ENCODE measurements at places on chromosomes 12 and 14. TPM values are rescaled to one million over a fixed set of nuclear protein-coding genes. Genes with fewer than 3 reads are reported as not detected.

NEUROD4 gene
- not detected for total RNA-seq

DNA sequence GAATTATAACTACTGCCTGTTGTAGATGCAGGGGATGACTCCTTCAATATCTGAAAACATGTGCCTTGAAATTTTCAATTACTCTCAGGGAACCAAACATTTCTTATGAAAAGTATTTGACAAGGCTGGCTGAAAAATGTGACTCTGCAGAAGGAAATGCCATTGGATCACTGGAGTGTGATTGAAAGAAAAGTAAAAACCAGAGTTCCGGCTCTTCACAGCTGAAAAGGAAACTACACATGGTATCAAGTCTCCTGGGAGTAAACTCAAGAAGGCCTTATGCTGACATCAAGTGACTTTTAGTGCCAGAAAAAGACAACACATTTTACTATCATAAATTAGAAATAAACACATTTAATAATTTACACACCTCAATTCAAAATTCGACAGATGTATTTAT lies 693.0 kb downstream of the LRFN5 start:
- DNase-seq, result no peak

DNA sequence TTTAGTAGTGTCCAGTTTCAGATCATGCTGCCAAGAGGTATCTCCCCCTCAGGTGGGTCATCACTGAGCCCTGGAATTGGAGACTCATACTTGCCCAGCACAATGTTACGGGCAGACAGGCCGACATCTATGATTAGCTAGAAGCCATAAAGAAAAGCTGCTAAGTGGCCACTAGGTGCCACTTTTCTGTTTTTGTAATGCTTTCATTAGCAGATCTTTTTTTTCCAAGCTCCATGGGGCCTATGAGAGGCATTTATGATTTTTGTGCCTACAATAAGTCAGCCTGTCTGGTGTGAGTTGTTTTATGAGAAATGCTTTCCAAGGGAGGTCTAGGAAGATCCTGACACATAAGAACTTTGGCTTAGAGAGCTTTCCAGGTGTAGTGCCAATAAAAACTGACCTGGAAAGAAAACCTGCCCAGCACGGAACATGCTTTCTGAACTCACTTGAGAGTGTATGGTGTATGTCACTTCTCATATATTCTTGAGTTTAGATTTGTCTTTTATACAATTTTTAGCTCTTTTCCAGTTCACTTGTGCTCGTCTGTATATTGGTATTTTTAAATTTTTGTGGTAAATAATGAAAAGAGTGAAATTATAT lies 21.8 kb upstream of the SMCO2 start:
- no peak for DNase-seq

DNA sequence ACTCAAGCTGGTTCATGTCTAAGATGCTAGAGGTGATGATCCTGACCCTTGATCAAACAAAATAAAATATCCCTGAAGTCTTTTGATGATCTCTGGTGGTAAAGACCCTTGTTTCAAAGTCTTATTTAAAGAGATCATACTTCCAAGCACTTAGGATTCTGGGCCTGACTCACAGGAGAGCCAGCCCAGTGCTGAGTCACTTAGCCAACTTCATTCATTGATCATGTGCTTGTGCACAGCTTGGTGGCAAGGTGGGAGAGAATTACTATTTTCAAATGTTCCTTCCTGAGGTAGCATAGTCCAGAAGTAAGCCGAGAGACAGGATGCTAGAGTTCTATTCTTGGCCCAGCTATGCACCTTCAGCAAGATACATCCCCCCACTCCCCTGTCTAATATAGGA lies 40.6 kb downstream of the SCN8A start:
- DNase-seq, result no peak

DNA sequence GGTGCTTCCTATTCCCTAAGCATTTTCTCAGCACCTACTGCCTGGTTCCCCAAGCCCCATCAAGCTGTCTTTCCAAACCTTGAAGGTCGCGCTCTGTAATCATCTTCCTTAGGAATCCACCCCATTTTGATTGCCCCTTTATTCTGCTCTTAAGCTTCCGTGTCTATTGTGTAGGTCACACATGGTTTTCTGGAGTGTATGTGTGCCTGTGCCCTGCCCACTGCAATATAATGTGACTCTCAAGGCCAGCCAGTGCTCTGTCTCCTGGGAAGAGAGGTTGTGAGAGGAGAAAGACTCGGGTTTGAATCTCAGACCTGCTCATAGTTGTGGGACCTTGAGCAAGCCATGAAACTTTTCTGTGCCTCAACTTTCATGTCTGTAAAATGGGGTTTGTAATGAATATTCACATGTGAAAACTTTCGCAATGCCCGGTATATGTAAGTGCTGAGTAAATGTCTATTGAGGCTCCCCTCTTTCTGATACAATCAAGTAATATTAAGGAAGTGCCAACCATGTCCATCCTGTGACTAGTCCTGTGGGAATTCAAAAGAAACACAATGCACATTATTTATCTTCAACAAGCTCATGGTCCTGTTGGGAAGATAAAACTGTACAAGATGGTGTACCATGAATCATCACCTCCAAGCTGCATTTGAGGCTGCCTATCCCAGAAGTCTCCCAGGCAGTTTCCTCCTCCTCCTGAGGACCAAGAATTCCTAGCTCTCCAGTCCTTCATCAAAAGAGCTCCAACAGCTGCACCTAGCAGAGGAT lies 774 bp upstream of the KRT75 start:
- no peak for DNase-seq

DNA sequence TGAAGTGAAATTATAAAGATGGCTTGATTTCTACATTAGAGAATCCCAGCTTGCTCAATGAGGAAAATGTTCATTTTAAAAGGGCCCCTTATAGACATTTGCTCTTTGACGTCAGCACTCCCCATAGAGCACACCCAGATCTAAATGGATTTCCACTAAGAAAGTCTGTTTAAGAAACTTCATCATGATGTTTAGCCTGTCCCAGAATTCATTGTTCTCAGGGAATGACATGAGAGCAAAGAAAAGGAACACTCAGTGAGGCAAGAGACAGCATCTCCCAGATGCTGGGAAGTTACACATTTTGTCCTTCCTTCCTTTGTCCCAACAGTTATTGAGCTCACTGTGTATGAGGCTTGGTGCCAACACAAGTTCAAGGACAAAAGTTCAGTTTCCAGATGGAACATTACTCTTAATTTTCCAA lies 4.9 kb downstream of the PHLDA1 start:
- DNase-seq, result no peak

Measured in mucosa of descending colon (tissue), 3 donors.